ENCODE measurements at places on chromosomes 3 and 15.

GRCh38 chr3:116579840-116580239 lies 129.7 kb upstream of the TUSC7 start:
- no peak for DNase-seq

GRCh38 chr3:13277196-13277813 lies 142.8 kb downstream of the NUP210 start:
- no peak for DNase-seq

GRCh38 chr3:8556473-8556869 lies 54.8 kb downstream of the LMCD1 start:
- DNase-seq: no peak

DNA sequence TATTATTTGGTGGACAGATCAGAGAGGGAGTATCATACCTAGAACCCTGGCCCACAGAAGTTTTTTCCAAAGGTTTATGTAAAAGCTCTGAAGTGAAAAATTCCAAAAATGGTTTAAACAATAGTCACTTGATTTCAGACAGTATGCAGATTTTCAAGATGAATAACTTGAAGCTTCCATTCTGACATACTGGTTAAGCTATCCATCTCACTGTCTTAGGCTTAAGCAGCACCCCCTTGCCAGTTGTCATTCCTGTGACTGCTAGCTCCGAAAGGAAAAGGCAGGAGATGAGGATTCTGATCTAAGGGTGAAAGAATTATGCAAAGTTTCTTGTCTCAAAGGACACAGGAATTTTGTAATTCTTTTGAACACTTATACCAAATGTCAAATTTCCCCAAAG lies 337.5 kb upstream of the THBS1 start:
- DNase-seq: no peak

DNA sequence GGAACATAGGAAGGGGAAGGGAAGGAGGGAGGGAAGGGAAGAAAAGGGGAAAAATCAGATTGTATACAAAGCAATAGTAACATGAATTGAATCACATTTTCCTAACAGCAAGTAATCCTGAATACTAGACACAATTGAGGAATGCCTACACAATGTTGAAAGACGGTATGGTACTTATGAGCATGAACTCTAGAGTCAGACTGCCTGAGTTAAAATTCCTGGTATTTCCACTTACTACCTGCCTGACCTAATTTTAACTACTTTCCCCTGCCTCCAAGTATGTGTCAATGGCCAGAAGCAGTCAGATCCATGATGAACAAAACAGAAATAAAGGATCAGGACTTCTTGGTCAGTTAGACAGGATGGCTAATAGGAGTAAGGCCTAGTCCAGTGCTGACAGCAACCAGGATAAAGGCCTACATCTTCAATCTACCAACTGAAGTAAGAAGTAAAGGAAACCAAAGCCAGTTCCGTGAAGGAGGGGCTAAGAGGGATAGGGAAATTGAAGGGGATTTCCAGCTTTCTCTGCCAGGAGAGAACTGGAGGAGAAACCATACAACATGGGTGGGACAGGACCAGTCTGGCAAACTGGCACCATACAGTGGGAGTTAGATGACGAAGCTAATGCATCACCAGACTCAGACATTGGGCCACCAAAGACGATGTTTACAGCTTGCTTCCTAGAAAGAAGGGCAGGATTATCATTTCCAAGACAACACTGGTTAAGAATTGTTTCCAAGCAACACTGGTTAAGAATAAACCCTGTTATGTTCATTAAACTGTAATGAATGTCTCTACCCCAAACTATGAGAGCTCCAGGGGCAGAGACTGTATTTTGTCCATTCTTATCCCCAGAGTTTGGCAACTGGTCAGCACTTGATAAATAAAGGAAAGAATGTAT lies 151.6 kb upstream of the UBE2E2 start:
- DNase-seq: no peak

GRCh38 chr15:96324940-96325540 lies 5.5 kb upstream of the NR2F2 start:
- no peak for DNase-seq

DNA sequence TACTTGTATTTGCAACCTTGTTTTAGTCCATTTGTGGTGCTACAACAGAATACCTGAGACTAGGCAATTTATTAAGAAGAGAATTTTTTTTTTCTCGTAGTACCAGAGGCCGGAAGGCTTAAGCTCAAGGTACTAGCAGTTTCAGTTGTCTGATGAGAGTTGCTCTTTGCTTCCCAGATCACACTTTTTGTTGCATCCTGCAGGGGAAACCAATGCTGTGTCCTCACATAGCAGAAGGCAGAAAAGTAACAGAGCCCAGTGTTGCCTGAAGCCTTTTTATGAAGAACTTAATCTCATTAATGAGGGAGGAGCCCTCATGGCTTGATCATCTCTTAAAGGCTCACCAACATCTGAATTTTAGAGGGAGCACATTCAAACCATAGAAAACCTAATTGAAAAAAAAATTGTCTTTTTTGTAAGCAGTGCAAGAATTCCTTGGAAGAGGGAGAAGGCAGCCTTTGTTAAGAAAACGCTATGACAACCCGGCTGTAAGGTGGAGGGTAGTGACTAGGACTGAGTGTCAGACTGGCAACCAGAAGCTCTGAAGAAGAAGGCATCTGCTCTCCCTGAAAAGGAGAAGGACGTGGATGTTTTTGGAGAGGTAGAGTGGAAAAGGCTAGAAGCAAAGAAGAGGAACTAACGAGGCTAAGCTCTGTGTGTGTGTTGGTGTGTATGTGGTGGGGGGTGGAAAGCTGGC lies 1245.3 kb downstream of the ROBO2 start:
- DNase-seq: no peak

DNA sequence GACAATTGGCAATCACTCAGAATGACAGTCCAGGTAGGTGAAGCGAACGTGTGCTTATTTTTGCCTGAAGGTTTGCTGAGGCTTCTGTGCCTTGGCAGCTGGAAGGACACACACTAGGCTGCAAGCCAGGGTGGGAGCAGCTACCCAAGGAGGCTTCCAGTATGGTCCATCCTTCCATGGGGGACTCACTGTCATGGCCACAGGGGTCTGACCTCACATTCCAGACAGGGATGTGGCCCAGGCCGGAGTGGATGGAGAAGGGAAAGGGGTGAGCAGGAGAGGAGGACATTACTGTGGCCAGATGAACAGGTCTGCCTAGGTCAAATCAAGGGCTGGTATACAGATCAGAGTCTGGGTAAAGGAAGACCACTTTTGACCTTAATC lies 247.7 kb downstream of the ADAMTS17 start:
- no peak for DNase-seq

DNA sequence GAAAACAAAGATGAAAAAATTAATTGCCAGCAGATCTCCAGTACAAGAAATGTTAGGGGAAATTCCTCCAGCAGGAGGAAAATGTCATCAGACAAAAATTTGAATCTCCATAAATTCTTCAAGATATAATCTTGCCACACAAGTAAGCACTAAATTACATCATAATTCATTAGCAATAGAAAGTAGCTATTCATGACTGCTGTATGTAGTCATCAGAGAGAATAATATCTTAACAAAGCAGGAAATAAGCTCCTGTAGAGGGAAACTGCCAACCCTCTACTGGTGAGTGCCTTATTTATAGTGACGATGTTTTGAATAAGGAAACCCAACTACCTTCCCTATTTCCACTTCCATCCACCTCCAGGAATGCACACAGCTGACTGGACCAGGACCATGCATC lies 15.8 kb upstream of the SLC27A2 start:
- no peak for DNase-seq

- DNase-seq: no peak
These were observed 388.3 kb downstream of the MFSD1 start for GRCh38 chr3:159189994-159190669.

DNA sequence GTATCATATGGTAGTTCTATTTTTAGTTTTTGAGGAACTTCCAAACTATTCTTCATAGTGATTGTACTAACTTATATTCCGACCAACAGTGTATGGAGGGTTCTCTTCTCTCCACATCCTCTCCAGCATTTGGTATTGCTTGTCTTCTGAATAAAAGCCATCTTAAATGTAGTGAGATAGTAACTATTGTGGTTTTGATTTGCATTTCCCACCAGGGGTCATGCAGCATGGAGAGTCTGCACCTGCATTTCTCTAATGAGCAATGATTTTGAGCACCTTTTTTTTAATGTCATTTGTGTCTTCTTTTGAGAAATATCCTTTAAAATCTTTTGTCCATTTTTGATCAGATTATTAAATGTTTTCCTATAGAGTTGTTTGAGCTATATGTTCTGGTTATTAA lies 718.5 kb downstream of the ZBBX start:
- DNase-seq: no peak

DNA sequence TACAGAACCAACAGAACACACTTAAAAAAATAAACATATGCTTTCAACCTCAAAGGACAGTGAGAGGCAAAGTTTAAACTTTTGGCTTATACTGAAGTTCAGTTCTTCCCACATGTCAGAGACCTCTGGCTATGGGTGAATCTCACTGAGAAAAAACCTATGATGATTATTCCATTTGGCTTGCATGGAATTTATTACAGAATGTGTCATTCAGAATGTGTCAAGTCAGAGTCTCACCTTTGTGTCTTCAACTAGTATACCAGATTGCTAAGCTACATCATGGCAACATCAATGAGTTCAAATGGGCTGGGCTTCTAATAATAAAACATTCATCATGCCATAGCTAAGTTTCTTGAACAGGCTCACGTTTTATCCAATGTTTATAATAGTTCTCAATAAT lies 987.0 kb downstream of the NTRK3 start:
- DNase-seq: no peak

DNA sequence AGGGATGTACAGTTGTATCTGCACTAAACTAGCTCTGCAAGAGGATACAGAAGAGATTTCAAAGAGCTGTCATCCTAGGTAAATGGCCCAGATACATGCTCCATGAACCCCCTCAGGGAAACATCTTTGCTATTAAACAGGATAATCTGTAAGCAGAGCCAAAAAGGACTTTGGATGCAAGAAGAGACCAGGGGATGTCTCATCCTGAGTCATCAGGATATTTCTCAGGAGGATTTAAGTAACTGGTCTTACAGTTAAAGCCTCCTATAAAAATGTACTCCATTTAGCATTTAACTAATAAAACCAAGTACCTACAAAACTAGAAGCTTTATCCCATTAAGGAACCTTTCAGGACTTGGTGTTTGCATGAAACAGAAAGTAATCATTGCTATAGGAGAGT lies 48.2 kb upstream of the PHLDB2 start:
- DNase-seq: no peak

DNA sequence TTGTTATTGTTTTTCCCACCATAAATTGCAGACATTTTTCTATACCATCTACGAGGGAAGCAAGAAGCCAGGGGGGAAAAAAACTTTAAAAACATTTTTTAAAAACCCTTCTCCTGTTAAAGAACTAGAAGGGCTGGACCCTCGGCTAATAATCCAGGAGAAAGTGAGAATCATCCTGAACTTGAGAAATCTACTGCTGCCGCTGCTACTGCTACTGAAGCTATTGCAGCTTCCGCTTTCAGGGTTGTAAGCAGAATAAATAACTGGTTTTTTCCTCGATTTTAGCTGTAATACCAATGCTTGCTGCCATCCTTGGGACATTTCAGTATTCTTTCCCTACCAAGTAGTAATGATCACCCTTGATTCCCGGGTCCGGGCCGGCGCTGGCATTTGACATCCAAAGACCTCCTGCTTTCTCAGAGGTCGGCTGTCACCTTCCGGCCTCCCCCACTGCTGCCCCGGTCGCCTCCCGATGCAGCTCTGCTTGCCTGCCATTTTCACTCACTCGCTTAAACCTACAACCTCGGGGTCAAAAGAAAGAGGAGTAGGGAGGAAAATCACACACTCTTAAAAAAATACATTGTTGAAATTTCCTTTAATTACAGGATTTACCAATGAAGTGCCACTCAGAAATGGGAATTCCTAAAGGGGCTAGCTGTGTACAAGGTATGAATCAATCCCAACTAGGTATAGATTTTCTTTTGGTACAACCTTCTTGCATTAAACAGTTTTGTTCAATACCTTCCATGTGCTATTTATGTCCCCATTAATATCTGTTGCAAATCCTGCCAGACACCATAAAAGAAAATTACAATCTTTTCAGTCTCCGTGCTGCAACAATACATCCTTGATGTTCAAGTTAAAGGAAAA lies 674 bp upstream of the MECOM start:
- DNase-seq: no peak

GRCh38 chr15:29064290-29064689 lies 178.5 kb downstream of the APBA2 start:
- DNase-seq: no peak

- DNase-seq: no peak
These were observed 849.3 kb downstream of the ROBO1 start for GRCh38 chr3:78918361-78919020.

DNA sequence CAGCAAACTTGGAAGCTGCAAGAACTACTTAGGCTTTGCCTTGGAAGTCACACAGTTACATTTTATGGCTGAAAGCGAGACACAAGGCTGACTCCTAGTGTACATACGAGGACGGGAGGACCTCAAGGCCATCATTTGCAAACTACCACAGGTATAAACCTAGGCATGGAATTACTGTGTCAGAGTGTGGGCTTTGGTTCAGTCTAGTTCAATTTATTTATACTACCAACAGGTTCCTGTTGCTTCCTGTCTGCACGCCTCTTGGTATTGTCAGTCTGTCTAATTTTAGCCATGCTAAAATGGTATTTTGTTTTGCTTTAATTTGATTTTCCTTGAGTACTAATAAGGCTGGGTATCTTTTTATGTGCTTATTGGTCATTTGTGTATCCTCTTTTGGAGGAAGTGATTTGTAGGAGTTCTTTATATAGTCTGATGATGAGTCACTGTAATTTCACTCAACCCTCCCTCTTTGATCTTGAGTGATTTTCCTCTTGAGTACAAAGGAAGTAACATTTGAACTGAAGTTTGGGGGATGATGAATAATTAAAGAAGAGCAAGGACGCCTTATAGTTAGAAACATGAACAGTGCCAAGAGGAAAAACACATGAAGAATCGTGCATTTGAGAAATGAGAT lies 8.2 kb downstream of the ANKRD34C start:
- DNase-seq: no peak

GRCh38 chr15:100740138-100740537 lies 137.7 kb downstream of the ASB7 start:
- DNase-seq: no peak

- no peak for DNase-seq
These were observed 32.6 kb downstream of the APBA2 start for GRCh38 chr15:28918141-28918983.

All from ureter (tissue), 1 donor.